Dermis lymphatic vessel endothelial cell (primary cell): ENCODE measurements at places on chromosomes 5 and 9. TPM values are rescaled to one million over a fixed set of nuclear protein-coding genes. Genes with fewer than 3 reads are reported as not detected.

PCSK5 gene
- total RNA-seq, result 0.76 and 0.77 TPM in 2 replicates

FAM200C gene
- total RNA-seq, result 1.6 and 3.2 TPM in 2 replicates

HTR4 gene
- not detected in 2 replicates for total RNA-seq

IRGM gene
- not detected in 2 replicates for total RNA-seq

CDH9 gene
- not detected in 2 replicates for total RNA-seq
